ENCODE measurements at places on chromosomes 12 and 14. TPM values are rescaled to one million over a fixed set of nuclear protein-coding genes. Genes with fewer than 3 reads are reported as not detected.

OR4M1 gene
- total RNA-seq = not detected

BHLHE41 gene
- not detected for total RNA-seq

DNA sequence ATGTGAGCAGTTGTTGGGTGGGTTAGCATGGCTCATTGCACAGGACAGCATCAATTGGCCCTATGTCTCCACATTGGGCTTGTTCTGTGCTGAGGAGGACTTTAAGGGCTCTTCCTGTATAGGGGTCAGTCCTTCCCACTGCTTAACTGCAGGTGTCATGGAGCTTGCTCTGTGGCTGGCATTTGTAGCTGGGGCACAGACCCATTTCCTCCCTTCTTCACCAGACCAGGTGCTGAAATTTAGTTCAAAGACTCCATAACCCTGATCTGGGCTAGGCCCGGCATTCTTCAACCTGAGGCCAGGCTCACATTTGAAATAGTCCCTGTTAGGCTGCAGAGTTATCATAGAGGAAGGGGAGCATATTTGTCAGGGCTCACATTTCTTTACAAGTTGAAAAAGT, 12.8 kb downstream of the CHST11 start:
- no peak overlapping the region for H3K27ac ChIP-seq
- no peak overlapping the region for H3K4me3 ChIP-seq
- H3K27me3 ChIP-seq = no peaks in the 10 kb centered on the region
- peaks cover 30% of the 10 kb centered on the region for H3K36me3 ChIP-seq
- H3K4me1 ChIP-seq = peaks cover 88% of the 10 kb centered on the region

GRCh38 chr14:80606347-80606772, 335.2 kb downstream of the CEP128 start:
- no peaks in the 10 kb centered on the region for H3K36me3 ChIP-seq
- no peak overlapping the region for H3K27ac ChIP-seq
- H3K4me1 ChIP-seq = no peaks in the 10 kb centered on the region
- DNase-seq = no peak

- no peaks in the 10 kb centered on the region for H3K27me3 ChIP-seq
- no peak overlapping the region for H3K4me3 ChIP-seq
- DNase-seq = no peak
- H3K4me1 ChIP-seq = peaks cover 4% of the 10 kb centered on the region
- peaks cover 55% of the 10 kb centered on the region for H3K36me3 ChIP-seq
Observed at GRCh38 chr12:121253638-121254335, 42.7 kb downstream of the CAMKK2 start.

DNA sequence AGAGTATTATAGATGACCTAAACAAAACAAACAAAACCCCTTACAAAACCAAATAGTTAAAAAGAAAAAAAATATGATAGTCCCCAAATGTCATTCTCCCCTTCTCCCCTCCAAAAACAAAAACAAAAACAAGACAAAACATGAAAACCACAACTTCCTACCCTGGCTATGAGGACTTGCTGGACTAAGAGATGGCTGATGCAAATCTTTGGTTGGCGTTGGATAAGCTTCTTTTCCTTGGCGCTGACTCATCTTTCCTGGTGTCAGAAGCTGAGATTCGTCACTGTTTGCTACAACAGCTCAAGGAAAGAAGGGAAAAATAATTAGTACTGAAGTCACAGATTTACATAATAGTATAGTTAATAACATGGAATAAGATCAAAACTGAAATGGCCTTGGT, 102.5 kb upstream of the BBS10 start:
- peaks cover 28% of the 10 kb centered on the region for H3K4me1 ChIP-seq
- no peaks in the 10 kb centered on the region for H3K27me3 ChIP-seq
- H3K27ac ChIP-seq = no peak overlapping the region
- H3K4me3 ChIP-seq = no peak overlapping the region
- no peak for DNase-seq

GRCh38 chr12:115521771-115522409, 755.6 kb downstream of the MED13L start:
- H3K27me3 ChIP-seq = no peaks in the 10 kb centered on the region
- DNase-seq = no peak
- H3K36me3 ChIP-seq = no peaks in the 10 kb centered on the region
- H3K4me1 ChIP-seq = no peaks in the 10 kb centered on the region
- H3K27ac ChIP-seq = no peak overlapping the region

GRCh38 chr14:56760164-56760914, 49.9 kb downstream of the OTX2 start:
- H3K27me3 ChIP-seq = peaks cover 13% of the 10 kb centered on the region
- H3K4me1 ChIP-seq = no peaks in the 10 kb centered on the region
- H3K4me3 ChIP-seq = no peak overlapping the region

DNA sequence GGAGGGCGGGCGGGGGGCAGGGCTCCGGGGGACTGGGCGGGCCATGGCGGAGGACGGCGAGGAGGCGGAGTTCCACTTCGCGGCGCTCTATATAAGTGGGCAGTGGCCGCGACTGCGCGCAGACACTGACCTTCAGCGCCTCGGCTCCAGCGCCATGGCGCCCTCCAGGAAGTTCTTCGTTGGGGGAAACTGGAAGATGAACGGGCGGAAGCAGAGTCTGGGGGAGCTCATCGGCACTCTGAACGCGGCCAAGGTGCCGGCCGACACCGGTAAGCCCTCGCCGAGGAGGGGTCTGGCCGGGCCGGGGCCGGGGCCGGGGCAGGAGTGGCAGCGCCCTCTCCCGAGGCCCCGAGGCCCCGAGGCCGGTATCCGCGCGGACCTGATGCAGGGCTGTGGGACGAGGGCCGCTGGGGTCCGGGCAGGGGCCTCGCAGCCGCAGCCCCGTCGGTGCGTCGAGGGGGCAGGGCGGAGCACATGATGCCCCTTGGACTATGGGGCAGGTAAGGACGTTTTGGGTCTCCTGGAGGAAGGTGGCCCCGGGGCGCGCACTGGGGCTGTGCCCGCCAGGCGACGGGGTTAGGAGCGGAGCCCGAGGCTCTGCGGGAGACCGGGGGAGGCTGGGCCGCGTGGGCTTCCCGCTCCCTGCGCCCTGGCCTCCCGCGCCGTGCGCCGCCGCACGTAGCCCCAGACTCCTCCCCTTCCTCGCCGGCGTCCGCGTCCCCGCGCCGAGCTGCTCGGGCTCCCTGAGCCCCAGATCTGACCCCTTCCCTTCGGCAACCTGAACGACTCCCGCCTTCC, at the start of gene TPI1:
Gene TPI1, plus strand, starts transcription at position 119 of the 798 bp plus-strand sequence. Its CDS starts 36 bp downstream, at position 155.
- no peaks in the 10 kb centered on the region for H3K27me3 ChIP-seq
- H3K27ac ChIP-seq = peak within 1 kb of the TSS; percentile 97
- peak; percentile 84 for DNase-seq
- H3K4me3 ChIP-seq = peak within 1 kb of the TSS; percentile 91
- peaks cover 55% of the 10 kb centered on the region for H3K4me1 ChIP-seq

DNA sequence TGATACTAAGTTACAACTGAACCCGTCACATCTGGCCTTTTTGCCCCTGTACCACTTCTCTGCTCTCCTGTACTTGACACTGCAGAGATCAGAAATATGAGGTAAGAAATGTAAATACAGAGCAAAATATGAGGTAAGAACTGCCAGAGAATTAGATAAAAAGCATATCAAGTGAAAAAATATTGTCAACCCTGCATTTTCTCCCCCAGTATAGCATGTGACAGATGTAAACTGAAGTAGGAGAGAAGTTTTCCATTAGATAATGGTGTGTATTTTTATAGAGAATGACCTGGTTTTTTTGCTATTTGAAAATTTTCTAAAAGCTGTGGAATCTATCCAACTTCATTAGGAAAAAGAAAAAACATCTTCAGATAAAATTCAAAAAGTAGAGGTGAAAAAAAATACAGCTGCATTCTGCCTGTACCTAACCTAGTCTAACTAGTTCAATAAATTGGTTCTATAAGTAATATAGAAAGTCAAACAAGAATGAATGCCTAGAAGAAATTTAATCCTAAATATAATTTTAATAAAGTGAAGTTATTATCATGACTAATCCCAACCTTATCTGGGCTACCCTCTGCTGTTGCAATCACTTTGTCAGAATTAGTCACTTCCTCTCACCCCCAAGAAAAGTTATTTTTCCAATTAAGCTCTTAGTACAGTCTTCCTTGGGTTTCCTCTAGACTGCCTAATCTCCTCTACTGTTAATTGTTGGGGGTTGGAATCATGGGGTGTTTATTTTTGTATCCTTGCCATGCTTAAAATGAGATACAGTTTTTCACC, 210.0 kb downstream of the RASSF9 start:
- H3K36me3 ChIP-seq = no peaks in the 10 kb centered on the region
- no peak overlapping the region for H3K4me3 ChIP-seq
- no peak for DNase-seq
- H3K4me1 ChIP-seq = peaks cover 2% of the 10 kb centered on the region
- no peaks in the 10 kb centered on the region for H3K27me3 ChIP-seq

DNA sequence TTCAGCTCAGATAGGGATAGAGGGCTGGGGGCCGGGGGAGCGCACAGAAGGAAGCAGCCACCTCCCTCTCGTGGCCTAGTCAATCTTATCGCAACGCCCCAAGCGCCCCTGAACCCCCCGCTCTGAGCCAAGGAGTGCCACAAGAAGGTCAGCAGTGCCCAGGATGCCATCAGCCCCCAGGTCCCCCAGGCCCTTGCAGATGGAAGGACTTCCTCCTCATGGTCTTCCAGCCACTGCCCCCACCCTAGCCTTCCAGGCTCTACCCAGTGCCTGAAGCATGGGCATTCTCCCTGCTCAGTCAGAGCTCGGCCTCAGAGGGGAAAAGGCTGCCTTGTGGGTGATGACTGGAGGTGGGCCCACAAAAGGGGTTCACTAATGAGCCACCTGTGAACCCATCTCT, 68.2 kb downstream of the BCL11B start:
- H3K36me3 ChIP-seq = peaks cover 58% of the 10 kb centered on the region
- DNase-seq = no peak
- peak overlapping the region; percentile 58 for H3K4me3 ChIP-seq
- peak overlapping the region; percentile 98 for H3K27ac ChIP-seq
- H3K4me1 ChIP-seq = peaks cover 100% of the 10 kb centered on the region

- no peak for DNase-seq
- H3K4me3 ChIP-seq = no peak overlapping the region
Observed at GRCh38 chr14:100609941-100610391, 22.7 kb upstream of the BEGAIN start.

DNA sequence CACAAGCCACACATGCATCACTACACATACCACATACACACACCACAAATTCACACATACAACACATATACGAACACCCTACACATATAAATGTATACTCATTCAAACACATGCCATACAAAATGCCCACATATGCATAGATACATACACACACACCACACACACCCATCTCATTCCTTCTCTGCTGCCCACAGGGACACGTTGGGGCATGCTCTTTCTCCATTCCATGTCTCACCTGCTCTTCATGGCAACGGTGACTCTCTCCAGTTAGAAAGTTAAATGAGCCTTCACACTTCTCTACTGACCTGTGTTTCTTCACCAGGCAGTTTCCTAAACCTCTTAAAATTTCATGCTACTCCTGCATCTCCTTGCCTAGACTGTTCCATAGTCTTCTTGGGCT, 1194.8 kb downstream of the BCL11B start:
- no peaks in the 10 kb centered on the region for H3K27me3 ChIP-seq
- no peak overlapping the region for H3K27ac ChIP-seq
- no peak for DNase-seq
- H3K36me3 ChIP-seq = no peaks in the 10 kb centered on the region
- no peak overlapping the region for H3K4me3 ChIP-seq
- H3K4me1 ChIP-seq = no peaks in the 10 kb centered on the region
